ENCODE measurements at places on chromosomes 6 and 20.
A peak's percentile ranks its signal among the peaks of the same experiment; 100 is the strongest.

DNA sequence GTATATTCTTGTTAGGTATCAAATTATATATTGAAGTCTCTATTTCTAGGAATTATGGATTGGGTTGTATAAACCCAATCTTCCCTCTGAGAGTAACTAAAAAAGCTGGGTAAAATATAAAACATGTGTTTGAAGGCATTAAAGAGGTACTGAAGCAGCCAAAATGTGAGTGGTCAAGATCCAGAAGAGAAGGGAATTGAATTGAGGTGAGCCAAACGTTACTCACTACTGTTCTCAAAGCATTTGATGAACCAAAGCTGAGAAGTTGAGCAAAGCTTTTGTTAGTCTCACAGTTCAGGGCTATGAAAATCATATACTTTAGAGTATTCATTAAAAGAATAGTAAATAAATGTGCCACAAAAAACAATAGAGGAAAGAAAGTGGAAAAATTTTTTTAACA, 365.8 kb downstream of the BCKDHB start:
- DNase-seq = no peak

DNA sequence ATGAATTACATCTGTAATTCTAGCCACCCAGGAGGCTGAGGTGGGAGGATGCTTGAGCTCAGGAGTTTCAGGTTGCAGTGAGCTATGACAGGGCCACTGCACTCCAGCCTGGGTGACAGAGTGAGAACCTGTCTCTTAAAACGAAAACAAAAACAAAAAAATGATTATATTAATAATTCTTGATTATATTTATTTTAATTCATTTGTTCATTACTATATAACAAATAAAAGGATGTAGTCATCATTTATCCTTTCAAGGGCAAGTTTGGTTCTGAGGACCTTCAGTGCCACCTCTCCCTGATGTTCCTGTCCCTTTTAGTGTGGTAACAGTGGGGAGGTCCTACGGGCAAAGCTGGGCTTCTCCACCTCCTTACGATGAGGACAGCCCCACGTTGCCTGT, 167.1 kb upstream of the SCGN start:
- no peak for DNase-seq

DNA sequence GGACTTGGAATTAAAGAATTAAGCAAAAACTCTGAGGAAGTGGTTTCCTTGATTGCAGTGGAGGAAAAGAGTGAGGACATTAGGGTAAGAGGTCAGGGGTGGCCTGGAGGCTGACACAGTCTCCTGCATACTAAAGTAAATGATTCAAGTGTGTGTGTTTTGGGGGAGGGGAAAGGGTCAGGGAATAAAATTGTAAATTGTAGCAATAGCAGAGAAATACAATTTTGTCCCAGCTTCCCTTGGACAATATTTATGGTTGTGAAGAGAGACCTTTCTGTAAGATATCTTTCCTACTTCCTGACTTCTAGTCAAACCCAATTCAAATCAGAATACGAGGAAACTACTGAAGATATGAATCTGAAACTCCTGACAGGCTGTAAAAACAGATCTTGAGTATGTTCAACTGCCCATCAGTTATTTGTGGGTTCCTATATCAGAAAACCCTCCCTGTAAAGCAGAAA, 143.4 kb upstream of the HMGN3 start:
- no peak for DNase-seq

GRCh38 chr6:140774080-140774505, 1358.6 kb upstream of the GJE1 start:
- DNase-seq = no peak

- peak; percentile 82 for DNase-seq
These were observed 7.4 kb upstream of the BPIFA3 start for GRCh38 chr20:33209789-33210188.

DNA sequence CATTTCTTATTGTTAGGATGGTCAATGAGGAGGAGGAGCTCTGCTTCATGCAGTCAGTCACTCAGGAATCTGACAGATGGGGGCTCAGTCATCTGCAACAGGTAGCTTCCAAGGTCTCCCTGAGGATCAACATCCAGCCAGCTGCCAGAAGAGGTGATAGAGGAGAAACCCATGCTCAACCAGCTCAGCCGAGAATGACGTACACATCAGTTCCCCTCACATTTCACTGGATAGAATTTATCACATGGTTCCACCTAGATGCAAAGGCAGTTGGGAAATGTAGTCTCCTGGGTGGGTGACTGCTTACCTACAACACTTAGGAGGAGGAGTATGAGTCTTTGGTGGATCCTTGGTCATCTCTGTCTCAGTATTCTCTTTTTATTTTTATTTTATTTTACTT, 144.5 kb downstream of the CEBPB start:
- DNase-seq = no peak

GRCh38 chr20:14142171-14142570, 146.9 kb downstream of the MACROD2 start:
- peak; percentile 63 for DNase-seq

- no peak for DNase-seq
These were observed 80.9 kb upstream of the TOX2 start for GRCh38 chr20:43833511-43834395.

DNA sequence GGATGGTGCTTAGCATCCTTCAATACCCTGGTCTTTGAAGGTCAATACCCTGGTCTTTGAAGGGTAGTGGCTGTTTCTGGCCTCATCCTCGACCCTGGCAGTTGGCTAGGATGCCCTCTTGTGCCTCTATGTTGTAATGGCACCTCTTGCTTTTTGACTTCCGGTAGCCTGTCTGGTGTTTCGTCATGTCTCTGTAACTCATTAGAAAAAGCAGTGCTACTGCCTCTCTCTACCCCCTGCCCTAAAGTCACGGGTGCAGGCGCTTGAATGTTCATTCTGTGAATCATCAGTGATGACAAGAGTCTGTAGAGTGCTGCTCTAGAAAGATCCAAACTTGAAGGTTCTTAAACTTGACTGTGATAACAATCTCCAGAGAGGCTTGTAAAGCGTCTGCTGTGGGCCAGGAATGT, 28.3 kb downstream of the RSPO4 start:
- DNase-seq = no peak

- no peak for DNase-seq
These were observed 33.8 kb upstream of the PLCB4 start for GRCh38 chr20:9035126-9035525.

DNA sequence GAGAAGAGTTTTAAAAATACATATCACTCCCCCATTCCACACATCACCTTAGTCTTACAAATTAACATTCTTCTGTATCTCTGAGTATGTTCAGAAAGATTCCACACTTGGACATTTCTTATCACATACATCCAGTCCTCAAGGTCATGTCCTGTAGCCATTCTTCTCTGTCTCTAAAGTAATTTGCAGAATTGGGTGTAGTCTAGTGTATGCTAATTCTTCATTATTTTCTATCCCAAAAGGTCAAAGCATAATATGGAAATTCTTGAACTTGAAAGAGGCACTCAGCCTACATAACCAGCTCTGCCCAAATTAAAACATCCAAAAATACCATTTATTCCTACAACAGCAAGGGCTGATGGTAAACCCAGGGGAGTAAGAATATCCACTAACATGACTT, 286.0 kb downstream of the HAO1 start:
- DNase-seq = no peak

- DNase-seq = no peak
These were observed 51.5 kb upstream of the ADTRP start for GRCh38 chr6:11830105-11830504.
